ENCODE measurements at places on chromosomes 5 and 9.
A peak's percentile ranks its signal among the peaks of the same experiment; 100 is the strongest.

DNA sequence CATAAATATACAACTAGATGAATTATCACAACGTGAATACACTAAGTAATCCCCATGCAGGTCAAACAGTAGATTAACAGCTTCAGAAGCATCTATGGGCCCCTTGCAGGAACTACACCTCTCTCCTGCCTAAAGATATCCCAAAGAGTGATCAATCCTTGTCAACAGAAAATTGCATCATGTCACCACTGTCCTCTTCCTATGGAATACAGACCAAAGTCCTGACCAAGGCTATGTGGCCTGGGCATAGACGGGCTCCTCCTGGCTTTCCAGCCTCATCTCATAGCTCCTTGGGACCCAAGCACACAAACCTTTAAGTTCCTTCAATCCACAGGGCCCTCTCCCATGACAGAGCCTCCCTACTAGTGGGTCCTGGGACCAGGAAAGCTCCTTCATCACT lies 25.3 kb downstream of the NIPAL4 start:
- no peak for DNase-seq

- peak; percentile 27 for DNase-seq
These were observed 268.3 kb downstream of the PJA2 start for GRCh38 chr5:109141222-109142200.

GRCh38 chr5:80054682-80055081 lies 19.5 kb downstream of the THBS4 start:
- DNase-seq, result no peak

DNA sequence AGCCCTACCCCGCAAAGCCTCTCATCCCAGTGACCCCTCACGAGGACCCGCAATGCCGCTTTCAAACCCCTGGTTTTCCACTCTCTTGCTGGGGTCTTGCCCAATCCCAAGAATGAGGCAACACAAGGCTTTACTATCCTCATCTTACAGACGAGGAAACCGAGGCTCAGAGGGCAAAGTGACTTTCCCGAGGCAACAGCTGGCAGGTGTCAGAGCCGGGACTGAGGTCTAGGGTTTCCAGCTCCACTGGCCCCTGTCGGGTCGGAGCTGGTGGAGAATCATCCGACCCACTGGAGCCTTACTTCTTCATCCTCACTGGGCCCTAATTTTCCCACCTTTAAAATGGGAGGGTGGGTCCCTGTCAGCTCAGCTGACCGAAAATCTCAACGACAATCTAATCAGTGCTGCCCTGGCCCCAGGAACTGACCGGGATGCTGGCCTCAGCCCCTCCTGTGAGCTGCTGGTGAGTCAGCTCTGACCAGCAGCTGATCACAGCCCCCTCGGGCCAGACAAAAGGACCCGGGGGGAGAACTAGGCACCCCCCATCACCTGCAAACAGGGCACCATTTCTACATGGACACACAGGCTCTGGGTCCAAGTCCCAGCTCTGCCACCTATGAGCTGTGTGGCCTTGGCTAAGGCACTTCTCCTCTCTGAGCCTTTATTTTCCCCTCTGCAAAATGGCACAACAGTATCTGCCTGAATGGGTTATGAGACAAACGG lies 72.7 kb upstream of the STXBP1 start:
- DNase-seq, result no peak

GRCh38 chr5:50665091-50665490 lies 1.3 kb upstream of the PARP8 start:
- no peak for DNase-seq

DNA sequence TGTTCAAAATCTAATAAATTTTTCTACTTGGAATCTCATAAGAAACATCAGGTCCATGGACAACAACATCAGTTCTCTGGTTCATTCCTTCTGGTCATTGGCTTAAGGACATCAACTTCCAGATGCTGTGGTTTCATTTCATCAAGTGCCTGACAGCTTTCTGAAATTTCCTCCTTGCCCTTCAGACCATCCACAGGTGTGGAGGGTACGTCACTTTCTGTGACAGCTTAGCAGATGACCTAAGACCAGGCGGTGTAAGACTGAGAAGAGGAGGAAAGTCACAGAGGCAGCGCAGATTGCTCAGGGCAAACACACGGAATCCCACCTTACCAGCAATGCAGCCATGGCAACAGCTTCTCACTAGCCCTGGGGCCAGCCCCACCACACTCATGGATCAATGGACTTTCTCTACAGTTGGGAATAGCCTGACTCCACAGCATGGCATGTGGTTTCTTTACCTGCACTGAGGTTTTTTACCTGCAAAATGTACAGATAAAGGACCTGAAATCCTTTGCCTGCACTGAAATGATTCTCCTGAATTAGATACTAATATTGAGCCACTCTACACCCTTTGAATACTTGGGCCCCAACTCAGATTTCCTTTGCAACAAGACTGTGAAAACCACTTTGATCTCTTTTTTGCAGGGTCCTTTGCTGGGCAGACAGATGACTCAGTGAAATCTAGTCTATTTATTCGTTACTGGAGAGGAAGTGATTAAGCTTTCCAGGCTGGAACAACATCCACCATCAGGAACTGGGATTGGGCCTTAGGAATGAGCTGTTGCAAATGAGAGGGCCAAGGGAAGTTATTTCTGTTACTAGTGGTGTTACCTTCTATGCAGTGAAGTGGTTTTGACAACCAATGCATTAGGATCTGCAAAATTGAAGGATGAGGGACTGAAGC lies 26.9 kb downstream of the TICAM2 start:
- no peak for DNase-seq
